ENCODE measurements at places on chromosomes 6 and 20.

DNA sequence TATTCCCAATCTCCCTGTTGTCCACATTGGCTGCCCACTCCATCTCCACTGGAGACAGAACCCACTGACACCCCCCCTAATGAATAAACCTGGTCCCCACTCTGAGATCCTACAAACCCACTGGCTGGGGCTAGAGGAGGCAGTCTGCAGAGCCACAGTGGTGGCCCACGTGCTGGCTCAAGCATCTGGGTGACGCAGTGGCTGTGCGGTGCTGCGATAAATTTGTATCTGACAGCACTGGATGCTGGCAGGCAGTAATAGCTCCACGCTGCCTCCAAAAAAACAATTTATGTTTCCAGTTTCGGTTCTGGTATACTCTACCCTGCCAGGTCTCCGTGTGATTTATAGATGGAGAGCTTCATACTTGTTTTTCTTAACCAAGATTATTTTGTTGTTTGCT, 87.1 kb upstream of the SYNDIG1 start:
- DNase-seq: no peak

- no peak for DNase-seq
These were observed 66.7 kb downstream of the FAM229B start for GRCh38 chr6:112153926-112154607.

DNA sequence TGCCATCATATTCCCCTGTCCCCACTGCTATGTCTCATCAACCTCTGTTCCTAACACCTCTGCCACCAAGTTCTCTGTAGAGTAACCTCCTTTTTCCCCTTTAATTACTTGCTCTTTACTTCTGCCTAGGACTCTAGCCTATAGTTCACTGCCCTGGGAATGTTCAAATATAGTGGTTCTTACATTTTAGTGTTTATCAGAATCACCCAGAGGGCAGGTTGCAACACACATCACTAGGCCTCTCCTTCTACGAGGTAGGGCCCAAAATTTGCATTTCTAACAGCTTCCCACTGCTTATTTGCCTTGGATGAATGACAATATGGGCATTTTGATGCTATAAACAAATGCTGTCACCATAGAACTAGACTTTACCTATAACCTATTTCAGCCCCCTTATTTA, 23.1 kb upstream of the C6orf141 start:
- DNase-seq: no peak

- no peak for DNase-seq
These were observed at the start of gene RBM38 for GRCh38 chr20:57390604-57391438. Gene RBM38 (plus strand): TSS chr20:57391396. CDS start chr20:57391582, 186 bp downstream.

GRCh38 chr6:28597924-28598722, 72.4 kb downstream of the GPX5 start:
- DNase-seq: no peak

GRCh38 chr6:31287619-31288018, 15.7 kb upstream of the HLA-C start:
- DNase-seq: no peak

GRCh38 chr20:14830466-14830865, 493.1 kb upstream of the FLRT3 start:
- no peak for DNase-seq

DNA sequence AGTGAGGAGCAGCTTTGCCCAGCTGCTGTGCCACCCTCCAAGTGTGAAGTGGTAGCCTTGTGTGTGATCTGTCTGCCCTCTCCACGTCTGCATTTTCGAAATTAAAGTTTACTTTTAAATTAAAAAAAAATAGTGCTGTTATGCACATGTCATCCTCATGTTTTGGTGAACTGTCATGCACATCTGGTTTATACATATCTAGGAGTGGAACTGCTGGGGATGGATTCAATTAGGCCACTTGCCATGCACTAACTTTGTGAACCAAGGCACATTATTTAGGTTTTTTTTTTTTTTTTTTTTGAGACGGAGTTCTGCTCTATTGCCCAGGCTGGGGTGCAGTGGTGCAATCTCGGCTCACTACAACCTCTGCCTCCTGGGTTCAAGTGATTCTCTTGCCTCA, 3.6 kb downstream of the GTSF1L start:
- no peak for DNase-seq

GRCh38 chr6:101021504-101021903, 140.4 kb upstream of the ASCC3 start:
- DNase-seq: no peak

DNA sequence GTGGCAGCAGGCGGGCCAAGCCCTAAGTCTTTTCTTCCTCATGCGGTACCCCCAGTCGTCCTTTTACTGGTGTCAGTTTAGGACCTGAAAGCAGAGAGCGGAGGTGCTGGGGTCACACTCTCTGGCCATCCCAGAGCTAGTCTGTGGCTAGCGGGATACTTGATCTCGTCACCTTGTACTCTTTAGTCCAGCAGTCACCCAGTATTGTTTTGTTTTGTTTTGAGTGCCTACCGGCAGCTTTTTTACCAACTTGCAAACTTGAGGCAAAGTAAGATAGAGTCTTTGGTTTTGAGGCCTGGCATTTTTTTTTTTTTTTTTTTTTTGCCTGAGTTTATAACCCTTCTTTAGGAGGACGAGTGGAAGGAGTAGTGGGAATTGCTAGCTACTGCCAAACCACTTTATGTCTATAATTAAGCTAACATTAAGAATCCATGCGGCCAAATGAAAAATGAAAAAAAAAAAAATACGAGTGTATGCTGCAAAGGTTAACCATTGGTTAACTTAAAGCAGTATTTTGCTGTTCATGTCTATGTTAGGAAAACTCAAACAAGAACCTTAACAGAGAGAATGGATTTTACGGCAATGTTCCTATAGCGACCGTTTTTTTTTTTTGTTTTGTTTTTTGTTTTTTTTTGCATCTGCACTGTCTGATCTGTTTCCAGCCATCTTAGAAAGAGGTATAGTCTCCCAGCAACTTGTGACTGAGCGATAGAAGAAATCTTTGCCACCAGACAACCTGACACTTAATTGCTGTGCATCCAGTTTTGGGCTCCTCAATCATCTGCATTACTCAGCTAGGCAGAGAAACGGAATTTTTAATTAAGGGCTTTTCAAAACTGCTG, 56.9 kb downstream of the FAM217A start:
- no peak for DNase-seq

DNA sequence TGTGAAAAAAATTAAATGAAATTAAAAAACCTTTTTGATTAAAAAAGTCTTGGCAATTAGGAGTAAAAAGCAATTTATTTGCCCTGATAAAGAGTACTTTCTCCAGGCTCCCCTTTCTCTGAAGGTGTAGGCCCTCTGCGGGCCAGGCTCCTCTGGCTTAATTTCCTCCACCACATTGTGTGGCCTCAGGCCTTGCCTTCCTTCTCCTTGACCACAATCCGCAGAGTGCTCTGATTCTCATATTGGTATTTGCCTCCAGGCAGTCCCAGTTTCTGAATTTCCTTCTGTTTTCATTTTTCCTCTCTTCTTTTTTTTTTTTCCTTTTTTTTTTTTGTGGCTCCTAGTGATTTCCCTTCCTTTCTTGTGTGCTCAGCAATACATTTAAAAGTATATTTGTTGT, 96.4 kb downstream of the AIG1 start:
- DNase-seq: no peak

DNA sequence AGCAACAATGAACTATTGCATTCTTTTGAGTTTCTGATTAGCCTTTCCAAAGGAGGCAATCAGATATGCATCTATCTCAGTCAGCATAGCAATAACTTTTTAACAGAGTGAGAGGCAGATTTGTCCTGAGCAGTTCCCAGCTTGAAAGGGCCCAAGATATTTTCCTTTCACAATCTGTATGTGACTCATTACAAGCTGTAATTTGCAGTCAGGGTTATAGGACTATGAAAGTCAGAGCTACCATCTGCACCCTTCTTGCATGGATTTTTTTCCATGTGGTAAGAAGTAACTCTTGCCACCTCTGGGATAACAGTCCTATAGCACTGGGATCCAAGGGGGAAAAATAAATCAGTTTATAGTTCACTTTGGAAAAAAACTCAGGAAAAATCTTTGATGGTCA, 318.2 kb upstream of the RGS17 start:
- no peak for DNase-seq

GRCh38 chr6:113120582-113121285, 736.4 kb upstream of the MARCKS start:
- no peak for DNase-seq

- no peak for DNase-seq
These were observed 26.3 kb downstream of the RPRD1B start for GRCh38 chr20:38059832-38060231.

DNA sequence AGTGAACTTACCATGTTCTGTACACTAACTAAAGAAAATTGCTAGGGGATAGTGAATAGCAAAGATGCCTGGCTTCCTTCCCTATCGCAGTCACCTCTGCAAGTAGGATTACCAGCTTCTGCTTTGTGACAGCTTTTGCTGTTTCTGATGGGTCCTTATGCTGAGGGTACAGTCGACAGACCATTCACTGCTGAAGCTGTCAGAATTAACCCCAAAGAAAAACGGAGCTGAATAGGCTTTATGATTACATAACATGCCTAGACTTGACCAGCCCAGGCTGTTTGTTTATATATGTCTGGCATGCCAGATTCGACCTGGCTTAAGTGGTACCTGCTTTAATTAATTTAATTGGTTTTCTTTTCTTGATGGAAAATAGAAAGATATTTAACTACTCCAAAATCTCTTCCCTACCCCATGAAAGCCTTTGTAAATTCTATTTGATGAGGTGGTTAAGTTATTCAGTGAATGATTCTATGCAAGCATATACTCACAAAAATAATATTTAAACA, 21.7 kb upstream of the PRELID3B start:
- DNase-seq: no peak

- DNase-seq: no peak
These were observed 47.6 kb upstream of the NOTCH4 start for GRCh38 chr6:32271429-32271828.

GRCh38 chr6:95110767-95111166, 466.6 kb upstream of the MANEA start:
- no peak for DNase-seq

- DNase-seq: no peak
These were observed 40.3 kb upstream of the HIVEP2 start for GRCh38 chr6:142985281-142985680.

- DNase-seq: no peak
These were observed 6.2 kb downstream of the COL9A3 start for GRCh38 chr20:62822788-62823651.

GRCh38 chr6:147266821-147267220, 62.6 kb downstream of the STXBP5 start:
- DNase-seq: no peak

DNA sequence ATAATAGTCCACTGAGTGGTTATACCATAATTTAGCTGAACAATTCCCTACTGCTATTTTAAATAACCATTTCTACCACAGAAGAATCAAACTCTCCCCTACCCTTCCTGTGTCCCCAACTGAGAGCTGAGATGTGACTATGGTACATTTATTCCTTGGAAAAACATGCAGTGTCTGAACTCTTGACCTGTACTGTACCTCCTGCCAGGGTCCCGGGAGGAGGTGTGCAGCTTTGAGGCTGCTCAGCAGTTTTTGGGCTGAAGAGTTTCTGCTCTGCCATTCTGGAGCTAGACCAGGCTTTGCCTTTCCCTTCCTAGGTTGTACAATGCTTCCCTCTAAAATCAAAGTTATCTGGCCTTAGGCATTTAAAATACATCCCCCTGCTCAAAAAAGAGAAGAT, 275.1 kb upstream of the SGK1 start:
- DNase-seq: no peak

DNA sequence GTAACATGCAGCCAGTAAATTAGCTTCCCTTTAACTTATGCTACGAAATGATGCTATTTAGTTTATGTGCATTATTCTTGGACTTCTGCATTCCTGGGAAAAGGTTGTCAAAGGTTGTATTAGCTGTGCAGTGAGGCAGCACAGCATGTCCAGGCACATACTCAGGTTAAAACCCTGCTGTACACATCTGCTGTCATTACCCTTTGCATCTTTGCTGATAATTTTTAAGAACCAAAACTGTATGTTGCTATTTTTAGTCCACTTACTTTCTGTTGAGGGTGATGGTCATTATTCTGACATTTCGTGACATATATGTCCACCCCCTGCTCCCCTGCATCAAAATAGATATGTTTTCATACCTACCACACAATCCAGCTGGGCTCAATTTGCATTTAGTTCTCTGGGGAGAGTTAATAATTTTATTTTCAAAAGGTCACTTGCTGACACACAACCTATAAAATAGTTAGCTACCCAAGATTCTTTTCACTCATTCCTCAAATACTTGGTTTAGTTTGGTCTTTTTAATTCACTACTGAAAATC, 142.5 kb upstream of the SPACA1 start:
- DNase-seq: no peak

DNA sequence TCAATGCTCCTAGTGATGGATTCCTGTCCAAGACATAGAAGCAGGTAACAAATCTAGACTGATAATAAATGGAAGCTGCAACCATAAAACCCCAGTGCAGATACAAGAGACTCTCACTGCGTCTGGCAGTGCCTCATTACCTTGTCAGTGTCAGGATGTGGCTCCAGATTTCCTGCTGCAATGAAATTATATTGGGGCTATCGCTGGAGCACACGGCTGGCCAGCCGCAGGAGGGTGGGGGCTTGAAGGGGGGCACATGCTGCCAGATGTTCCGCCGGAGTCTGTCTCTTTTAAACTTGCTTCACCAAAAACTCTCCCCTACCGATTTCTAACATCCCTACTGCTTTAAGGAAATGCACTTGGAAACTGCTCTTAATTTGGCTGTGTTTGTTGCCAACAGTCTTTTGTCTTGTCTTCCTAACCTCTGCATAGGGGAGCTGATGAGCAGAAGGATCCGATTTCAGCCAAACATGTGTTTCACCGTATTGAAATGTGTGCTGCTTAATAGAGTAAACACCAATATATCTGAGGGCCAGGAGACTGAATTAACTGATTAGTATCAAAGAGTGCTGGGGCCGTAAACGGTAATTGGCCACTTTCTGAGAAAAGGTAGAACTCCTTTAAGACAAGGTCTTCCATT, 102.2 kb upstream of the EXOC2 start:
- DNase-seq: no peak

GRCh38 chr6:107691062-107691751, 132.9 kb downstream of the SCML4 start:
- no peak for DNase-seq

GRCh38 chr6:91013511-91013910, 426.6 kb upstream of the MAP3K7 start:
- DNase-seq: no peak

DNA sequence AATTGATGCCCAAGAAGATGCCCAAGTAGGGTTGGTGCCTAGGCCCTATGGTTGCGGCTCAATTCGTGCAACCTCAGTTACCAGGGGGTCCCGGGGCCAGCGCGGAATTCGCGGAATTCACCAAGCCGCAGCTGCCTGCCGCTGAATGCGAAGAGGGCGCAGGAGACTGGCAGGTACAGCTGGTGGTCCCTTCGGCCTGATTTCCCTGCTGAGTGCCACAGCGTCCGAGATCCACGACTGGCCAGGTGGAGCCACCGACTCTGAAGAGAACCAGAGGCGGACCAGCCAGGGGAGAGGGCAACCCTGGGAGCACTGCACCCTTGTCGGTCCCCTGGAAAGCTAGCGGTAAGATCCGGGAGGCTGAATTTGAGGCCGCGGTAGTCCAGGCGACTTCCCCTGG, 6.8 kb upstream of the TFAP2D start:
- DNase-seq: no peak

DNA sequence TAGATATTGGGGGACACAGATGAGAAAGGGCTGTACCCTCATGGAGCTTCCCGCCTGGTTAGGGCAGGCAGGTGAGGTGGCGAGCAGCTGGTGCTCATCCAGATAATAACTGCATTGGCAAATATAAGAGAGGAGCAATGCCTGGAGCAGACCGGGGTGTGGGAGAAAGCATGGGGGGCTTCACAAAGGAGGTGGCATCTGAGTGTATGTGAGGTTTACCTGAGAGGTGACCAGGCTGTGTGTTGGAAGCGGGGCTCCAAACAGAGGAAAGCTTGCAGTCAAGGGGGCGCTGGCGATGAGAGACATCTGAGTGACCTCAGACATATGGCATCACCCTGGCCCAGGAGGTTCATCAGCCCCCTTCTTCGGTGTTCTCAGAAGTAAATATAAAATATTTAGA, 72.1 kb upstream of the PMEPA1 start:
- DNase-seq: no peak
